IPS DF 6.9 (cell line): ENCODE measurements at places on chromosomes 4 and X.

- no peak for DNase-seq
Observed at GRCh38 chr4:135927651-135928050, 1604.6 kb downstream of the PCDH18 start.

GRCh38 chr4:1360423-1361283, 13.6 kb downstream of the UVSSA start:
- no peak for DNase-seq

- no peak for DNase-seq
Observed at GRCh38 chr4:126599746-126600145, 1033.0 kb upstream of the INTU start.

DNA sequence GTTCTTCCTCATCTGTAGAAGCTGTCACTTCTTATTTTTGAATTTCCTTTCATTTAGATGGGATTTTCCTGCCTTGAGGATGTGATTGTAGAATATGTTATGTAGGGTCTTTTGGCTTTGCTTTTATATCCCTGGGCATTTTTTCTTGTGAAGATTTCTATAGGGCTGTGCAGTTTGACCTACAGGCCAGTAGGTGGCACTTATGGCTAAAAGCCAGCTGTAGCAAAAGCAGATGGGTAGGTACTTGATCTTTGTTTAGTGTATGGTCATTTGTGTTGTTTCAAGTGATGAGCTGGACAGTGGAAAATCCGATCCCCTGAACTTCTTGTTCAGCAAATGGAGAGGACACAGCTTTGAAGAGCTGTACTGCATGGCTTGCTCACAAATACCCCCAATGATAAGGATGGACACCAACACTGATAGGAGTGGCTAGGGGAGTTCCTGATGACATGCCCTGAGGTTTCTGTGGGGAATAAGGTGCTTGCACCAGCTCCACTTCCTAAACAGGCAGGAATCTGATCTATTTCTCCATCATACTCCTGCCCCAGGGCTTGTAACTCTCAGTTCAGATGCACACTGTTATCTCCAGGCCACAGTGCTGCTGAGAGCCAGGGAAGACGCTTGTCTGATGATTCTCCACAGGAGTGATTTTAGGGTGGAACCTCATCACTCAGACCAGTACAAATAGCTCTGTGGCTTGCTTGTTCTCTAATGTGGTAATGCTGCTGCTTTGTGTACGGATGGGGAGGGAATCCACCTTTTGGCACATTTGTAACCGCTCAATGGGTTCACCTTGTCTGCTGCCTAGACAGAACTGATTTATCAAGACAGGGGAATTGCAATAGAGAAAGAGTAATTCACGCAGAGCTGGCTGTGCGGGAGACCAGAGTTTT, 417.1 kb upstream of the MAGEB16 start:
- no peak for DNase-seq

DNA sequence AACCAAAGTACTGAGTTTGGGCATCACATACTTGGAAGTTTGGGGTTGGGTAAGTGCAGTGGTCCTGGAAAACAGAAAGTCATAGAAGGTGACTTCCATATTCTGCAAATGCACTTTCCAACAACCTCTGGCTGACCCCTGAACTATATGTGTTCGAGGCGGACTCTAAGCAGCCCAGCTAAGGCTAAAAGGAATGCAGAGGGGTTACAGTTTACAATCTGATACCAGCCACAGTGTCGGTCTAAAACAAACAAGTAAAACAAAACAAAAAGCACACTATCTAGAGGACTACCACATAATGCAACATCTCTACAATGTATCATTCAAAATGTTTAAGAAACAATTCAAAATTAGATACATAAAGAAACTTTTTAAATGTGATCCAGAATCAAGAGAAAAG, 185.6 kb downstream of the ADAMTS3 start:
- no peak for DNase-seq

GRCh38 chr4:52560844-52561280, 98.2 kb downstream of the USP46 start:
- DNase-seq: no peak

- no peak for DNase-seq
Observed at GRCh38 chrX:108221301-108221864, 129.8 kb downstream of the ATG4A start.

- DNase-seq: no peak
Observed at GRCh38 chr4:42895452-42895851, 2.9 kb downstream of the GRXCR1 start.

GRCh38 chr4:17027495-17027894, 129.1 kb upstream of the LDB2 start:
- DNase-seq: no peak
